ENCODE measurements at places on chromosomes 11 and 22.

GRCh38 chr11:122628810-122629555 is 26.5 kb upstream of the UBASH3B start:
- peak; percentile 40 for DNase-seq

- no peak for DNase-seq
Observed at GRCh38 chr22:41781507-41781906, 19.0 kb upstream of the CCDC134 start.

DNA sequence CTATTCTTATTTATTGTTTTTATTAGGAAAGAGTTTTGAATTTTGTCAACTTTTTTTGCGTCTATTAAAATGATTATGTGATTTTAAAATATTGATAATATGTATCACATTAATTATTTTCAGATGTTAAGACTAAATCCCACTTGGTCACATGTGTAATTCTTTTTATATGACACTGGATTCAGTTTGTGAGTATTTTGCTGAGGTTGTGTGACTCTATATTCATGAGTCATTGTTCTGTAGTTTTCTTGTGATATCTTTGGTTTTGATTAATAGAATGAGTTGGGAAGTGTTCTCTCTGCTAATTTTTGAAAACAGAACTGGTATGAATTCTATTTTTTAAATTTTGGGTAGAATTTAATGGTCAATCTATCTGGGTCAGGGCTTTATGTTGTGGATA is 317.9 kb downstream of the ETS1 start:
- DNase-seq, result no peak

GRCh38 chr11:19244084-19244483 is 3.3 kb upstream of the E2F8 start:
- DNase-seq, result no peak

DNA sequence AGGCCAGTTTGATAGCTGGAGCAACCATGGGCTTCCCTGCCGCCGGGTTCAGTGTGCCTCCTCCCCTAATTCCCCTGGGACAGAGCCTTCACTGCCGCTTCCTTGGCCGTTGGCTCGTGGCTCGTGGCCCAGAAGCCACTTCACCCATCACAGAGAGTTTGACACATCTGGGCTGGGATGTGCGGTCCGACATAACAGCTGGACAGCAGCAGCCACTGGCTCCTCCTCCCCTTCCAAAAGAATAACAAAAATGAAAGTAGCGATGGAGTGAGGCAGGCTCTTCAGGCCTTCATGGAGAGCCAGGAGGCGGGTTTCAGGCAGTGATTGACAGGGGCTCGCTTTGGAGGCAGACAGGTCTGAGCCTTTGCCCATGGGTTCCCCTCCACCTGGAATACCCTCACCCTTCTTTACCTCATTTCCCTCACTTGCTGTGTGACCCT is 8.2 kb downstream of the CREB3L1 start:
- no peak for DNase-seq

GRCh38 chr22:49023161-49023878 is 804.4 kb downstream of the BRD1 start:
- no peak for DNase-seq

Measured in NCI-H2029 treated with DMSO at 0.1 percent for 48 hours (cell line).